ENCODE measurements at places on chromosomes 16 and 17. TPM values are rescaled to one million over a fixed set of nuclear protein-coding genes. Genes with fewer than 3 reads are reported as not detected.
A peak's percentile ranks its signal among the peaks of the same experiment; 100 is the strongest.

DNA sequence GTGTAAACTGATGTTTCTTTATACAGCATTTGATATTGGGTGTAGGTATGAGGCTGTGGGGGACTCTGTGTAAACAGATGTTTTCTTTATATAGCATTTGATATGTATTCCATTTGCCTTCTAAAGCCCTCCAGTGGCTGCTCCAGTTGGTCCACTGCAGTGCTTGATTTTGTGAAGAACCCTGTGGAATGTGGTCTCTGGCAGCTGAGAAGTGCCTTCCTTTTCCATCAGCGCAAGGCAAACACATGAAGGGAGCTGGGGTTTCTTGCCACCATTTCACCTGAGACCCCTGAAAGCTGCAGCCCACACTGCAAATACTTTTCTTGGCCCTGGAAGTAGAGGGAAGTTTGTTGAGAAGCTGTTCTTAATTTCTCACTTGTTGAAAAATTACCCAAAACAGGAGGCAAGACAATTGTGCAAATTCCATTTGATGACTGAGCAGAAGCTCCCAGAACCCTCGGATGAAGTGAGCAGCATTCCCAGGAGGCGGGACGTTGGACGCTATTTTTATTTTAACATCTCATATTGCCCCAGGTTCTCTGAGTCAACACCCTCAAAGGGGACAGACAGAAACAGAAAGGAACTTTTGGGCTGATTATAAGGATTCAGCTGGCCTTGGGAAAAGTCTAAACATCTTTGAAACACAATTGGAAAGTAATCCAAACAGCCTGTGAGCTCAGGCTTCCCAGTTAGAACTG, 158.5 kb upstream of the RPH3AL start:
- DNase-seq = no peak

DNA sequence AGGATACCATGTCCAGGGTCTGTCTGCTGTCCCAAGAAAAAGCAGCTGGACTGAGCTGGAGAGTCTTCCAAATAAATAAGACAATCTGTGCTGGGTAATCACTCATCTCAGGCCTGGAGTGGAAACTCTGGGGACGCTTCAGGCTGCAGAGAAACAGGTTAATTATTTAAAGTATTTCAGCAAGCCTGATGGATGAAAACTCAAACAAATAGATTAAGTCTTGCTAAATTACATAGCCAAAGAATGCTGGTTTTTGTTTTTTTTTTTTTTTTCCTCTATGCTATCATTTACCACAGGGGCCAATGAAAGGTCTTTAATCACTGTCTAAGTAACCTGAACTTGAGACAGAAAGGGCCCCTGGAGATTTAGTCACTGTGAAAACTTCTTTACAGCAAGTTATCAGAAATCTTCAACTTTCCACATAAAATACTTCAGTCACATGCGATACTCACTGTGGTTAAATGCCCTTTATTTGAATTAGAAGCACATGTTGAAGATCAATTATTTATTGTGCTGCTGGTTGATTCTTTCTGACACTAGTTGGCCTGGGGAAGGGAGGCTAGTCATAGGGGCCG, 31.0 kb upstream of the KCNJ2 start:
- DNase-seq = no peak

Gene AURKB
- total RNA-seq = 210 TPM

DNA sequence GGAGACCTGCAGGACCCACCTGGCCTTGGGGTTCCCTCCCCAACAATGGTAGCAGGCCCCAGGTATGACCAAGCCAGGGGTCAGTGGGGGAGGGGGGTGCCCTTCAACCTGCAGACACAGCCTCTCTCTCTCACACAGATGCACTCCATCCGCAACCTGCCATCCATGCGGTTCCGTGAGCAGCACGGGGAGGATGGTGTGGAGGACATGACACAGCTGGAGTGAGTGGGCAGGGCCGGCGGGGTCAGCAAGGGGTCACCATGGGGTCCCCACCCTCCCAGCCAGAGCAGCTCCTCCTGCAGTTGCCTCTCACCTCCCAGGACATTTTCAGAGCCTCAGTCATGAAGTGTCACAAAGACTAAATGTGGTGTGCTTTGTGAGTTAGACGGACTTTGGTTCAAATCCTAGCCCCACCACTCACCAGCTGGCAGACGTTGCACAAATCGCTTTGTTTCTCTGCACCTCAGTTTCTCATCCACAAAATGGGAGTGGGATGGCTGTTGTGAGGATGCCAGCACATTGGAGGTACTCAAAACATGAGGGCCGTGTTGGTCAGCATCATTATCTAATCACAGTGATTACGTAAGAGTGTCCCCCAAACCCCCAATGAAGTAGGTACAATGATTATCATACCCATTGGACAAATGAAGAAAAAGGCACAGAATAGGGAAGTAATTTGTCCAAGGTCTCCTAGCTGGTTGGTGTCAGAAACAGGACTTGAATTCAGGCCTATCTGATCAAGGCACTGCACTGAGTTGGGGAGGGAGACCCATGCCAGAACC, 16.0 kb downstream of the MYO15A start:
- no peak for DNase-seq

DNA sequence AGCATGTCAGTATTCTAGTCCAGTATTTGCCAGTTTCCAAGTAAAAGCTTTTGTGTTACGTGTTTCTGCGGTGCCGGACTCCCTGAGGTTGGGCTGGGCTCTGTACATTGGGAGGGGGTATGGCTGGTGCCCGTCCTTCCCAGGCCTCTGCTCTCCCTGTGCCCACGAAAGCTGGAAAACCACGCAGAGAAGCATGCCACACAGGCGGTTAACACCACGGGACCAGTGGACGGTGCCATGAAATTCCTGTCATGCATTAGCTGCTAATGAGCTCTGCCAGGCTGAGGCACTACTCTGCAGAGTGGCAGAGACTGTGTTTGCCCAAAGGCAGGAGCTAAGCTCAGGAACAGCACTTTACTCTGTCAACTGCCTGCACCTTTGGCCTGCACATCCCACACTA, 8.1 kb downstream of the SMIM5 start:
- no peak for DNase-seq

GRCh38 chr16:5581908-5582307, 484.3 kb upstream of the EEF2KMT start:
- DNase-seq = no peak

DNA sequence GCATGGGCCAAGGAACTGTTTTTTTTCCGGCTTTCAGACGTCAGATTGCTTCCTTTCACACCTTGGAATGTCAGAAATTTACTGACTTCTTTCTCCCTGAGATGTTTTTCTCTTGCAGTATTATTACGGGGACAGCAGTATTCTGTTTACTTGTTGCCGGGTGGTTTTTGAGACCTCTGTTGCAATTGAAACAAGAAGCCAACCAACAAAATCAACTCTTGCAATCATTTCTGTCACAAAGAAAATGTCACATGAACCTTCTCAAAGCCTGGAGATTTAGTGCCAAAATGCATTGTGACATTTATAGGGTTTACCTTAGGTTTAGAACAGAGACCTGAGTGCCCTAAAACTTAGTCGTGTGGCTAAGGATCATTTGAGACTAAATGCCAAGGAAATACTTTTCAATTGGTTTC, 174.3 kb downstream of the MAP2K6 start:
- no peak for DNase-seq

DNA sequence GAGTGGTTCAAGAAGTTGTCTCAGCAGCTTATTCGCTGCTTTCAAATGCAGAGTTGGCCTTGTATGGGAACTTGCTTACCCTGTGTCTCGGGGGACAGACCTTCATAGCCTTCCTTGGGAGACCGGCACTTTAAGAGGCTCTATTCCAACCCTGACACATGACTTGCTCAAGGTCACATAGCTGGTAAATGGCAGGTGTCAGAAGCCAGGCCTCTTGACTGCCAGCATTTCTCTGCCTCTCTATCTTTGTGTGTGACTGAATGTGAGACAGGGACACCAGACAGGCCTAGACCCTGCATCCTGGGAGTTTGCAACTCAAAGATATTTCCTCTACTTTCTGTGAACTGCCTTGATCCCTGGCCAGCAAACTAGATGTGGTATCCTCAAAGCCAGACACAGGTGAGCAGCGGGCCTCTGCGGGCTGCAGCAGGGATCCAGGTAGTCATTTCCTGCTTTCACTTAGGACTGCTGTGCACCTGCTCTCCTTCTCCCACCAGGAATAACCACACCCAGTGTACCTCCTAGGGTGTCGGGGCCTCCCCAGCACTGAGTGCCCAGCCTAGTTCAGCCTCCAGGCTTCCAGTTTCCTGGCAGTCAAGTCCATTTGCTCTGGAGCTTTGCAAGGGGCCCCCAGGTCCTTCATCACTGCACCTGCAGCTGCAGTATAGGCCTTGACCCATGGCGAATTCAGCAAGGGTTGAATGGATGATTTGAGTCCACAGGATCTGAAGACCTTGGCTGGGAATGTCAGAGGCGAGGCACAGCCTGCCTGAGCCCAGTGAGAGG, 116.6 kb upstream of the TNRC6C start:
- DNase-seq = no peak

GRCh38 chr16:1169285-1170075, 16.6 kb downstream of the CACNA1H start:
- no peak for DNase-seq

Gene NOXO1
- total RNA-seq = not detected

GRCh38 chr17:43393944-43394482, 4.8 kb upstream of the ARL4D start:
- DNase-seq = peak; percentile 95

Gene CLEC19A
- not detected for total RNA-seq

Gene ZKSCAN2
- 4.6 TPM for total RNA-seq

Gene FOXO3B
- 5.8 TPM for total RNA-seq

GRCh38 chr16:81610144-81610842, 165.7 kb downstream of the CMIP start:
- DNase-seq = no peak

DNA sequence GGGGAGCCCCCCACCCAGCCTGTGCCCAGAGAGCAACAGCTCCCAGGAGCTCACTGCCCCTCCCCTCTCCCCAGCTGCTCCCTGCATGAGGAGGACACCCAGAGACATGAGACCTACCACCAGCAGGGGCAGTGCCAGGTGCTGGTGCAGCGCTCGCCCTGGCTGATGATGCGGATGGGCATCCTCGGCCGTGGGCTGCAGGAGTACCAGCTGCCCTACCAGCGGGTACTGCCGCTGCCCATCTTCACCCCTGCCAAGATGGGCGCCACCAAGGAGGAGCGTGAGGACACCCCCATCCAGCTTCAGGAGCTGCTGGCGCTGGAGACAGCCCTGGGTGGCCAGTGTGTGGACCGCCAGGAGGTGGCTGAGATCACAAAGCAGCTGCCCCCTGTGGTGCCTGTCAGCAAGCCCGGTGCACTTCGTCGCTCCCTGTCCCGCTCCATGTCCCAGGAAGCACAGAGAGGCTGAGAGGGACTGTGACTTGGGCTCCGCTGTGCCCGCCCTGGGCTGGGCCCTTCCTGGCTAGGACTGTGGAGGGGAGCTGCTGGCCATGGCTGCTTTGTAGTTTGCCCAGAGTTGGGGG, 584 bp downstream of the TCAP start:
- no peak for DNase-seq

All from activated CD8-positive, alpha-beta T cell treated with anti-CD3 and anti-CD28 coated beads, Interleukin-2, amount 10 ng/mL, durations not matched to agents 7 days and 5 days (primary cell).